ENCODE measurements at places on chromosomes 1 and 21.

DNA sequence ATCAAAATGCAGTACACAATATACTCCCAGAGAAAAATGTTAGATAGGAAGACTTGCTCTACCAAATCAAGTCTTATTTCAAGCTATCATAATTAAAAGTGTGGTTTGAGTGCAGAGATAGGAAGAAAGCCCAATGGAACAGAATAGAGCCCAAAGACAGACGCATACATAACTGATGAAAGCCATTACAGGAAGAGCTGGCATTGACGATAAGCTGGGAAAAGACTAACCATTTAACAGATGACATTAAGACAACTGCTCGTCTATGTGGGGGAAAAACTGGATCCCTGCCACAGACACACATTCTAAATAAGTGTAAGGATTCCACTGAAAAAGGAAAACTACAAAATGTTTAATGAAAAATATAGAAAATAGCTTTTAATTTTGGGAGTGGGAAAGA is 85.5 kb downstream of the NGF start:
- no peak for DNase-seq

GRCh38 chr1:65527190-65527589 is 106.7 kb downstream of the LEPR start:
- no peak for DNase-seq

GRCh38 chr1:1921459-1921862 is 2.4 kb upstream of the TMEM52 start:
- no peak for DNase-seq

DNA sequence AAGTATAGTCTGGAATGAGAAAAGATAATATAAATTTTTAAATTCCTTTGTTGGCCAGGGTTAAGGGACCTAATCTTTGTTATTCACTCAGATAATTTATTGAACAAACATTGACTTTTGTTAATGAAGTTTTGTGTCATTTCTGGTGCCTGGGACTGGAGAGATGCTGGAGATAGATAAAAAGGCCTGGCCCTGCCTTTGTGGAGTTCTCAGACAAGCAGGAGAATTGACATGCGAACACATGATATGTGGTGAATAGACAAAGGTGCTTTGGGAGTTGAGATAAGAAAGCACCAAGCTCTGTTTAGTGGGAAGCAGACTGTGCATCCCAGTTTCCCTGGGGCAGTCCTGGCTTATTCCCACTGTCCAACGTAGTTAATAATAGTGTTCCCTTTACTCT is 8.5 kb downstream of the C1orf21 start:
- no peak for DNase-seq
